ENCODE measurements at places on chromosomes 13 and 19.

DNA sequence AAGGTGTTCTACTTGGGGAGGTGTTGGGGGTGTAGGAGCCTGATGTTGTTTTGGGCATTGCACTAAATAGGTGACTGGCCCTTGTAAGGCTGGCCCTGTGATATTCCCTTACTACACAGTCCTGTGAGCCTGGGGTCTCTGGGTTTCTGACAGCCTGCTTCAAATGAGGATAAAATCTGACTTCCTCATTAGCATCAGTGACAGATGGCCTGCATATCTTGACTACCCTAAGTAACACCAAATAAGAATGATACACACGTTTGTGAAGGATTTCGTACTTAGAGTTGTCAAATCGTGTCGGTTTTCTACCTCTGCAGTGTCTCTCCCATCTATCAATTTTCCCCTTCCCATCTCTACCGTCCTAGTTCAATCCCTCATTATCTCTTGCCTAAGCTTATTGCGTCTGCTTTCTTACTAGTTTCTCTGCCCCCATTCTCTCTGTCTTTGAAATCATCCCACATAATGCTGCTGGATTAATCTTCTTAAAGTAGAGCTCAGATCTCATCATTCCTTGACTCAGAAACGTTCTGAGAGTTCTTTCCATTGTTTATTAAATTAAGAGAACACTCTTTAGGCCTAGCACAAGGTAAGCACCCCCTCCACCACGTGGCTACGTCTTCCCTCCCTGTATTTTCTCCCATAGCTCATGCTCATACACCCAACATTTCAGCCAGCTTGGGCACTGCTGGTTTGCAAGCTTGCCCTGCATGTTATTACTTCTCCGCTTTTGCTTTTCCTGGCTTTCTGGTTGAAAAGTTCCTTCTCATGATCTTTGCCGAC lies 26.2 kb upstream of the CNMD start:
- peak; percentile 87 for DNase-seq

GRCh38 chr19:3766520-3766919 lies 4.0 kb downstream of the MRPL54 start:
- DNase-seq: no peak

DNA sequence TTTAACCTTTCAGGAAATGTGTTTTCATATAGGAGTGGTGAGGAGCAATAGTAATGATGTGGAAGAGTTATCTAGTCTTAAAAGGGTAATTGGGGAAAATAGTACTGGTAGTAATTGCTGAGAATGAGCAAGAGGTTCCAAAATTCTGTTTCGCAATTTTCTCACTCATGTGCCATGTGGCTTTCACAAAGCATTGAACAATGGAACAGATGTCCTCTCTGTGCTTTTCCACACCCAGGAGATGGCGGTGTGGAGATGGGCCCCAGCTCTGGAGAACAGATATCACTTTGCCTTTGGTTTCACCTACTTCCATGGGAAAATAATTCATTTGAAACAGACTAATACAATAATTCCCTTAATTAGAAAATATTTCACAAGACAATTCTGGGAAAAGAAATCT lies 170.0 kb upstream of the SLC10A2 start:
- no peak for DNase-seq

DNA sequence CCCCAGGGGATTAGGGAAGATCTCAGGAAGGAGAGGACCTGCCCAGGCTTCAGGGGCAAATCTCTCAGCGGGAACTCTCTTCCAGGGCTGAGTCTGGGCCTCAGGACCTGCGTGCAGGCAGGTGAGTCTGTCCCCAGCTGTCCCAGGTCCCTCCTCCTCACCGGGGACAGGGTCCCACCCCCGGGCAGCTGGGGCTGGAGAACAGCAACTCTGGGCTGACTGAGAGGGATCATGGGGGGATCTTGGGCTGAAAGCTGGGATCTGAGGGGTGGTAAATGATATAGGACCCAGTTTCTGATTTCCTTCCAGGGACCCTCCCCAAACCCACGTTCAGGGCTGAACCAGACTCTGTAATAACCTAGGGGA lies 14.3 kb downstream of the LILRA1 start:
- no peak for DNase-seq

DNA sequence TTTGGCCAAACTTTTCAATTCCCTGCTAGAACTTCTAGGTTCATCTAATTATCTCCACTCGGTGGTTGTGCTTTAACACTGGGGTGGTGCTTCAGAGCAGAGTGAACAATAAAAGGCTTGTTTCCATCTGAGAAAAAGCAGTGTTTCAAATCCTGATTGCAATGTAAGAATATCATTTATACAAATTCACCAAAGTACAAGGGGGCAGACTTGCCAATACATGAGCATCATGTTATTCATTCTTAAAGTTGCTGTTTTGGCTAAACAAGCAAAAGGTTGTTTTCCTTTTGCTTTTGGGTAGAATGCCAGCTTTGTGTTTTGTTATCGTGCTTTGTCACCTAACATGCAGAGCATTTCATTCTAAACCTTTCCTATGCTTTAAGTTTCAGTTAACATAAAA lies 78.5 kb upstream of the UBAC2 start:
- no peak for DNase-seq

GRCh38 chr13:71643448-71643860 lies 223.6 kb downstream of the DACH1 start:
- DNase-seq: no peak

GRCh38 chr13:98405690-98406344 lies 171.1 kb downstream of the STK24 start:
- DNase-seq: peak; percentile 31
